Stimulated activated naive CD4-positive, alpha-beta T cell treated with Interleukin-2 at 50 U/mL for 16 hours (primary cell): ENCODE measurements at places on chromosomes 11 and 22.

GRCh38 chr11:11217929-11218628 lies 135.0 kb downstream of the CSNK2A3 start:
- no peak for DNase-seq

- DNase-seq, result no peak
Measured at GRCh38 chr11:105767931-105768330, 158.1 kb downstream of the GRIA4 start.

DNA sequence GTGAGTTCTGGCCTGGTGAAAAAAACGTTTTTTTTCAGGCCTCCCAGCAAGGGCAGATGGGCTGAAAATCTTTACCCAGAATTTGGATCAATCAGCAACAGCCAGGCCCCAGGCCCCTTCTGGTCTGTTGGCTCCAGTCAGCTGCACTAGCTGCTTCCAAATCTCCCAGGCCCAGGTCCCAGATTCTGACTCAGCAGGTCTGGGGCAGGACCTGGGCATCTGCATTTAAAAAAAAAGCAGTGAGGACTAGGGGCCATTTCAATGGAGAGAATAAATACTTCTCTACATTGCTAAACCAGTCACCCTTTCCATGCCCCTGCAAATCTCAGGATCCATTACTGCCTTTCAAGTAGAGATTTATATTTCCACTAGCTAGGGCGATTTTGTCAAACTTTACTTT lies 4.3 kb downstream of the SLC15A3 start:
- no peak for DNase-seq

DNA sequence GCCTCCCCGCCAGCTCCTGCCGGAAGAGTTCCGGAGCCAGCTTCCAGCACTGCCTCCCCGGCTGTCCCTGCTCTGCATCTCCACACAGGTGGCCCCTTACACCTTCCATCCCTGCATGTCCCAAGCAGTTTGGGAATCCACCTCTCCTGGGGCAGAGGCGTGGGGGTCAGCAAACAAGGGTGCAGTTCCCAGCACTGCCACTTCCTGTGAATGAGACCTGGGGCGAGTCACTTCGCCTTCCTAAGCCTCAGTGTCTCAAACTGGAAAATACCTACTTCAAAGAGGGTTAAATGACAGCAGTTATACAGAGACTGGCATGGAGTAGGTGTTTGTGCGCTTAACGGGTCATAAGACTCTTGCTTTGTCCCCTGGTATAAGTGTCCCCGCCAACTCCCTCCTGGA lies 5.2 kb downstream of the CYTH4 start:
- DNase-seq, result no peak

- DNase-seq, result no peak
Measured at GRCh38 chr11:129259931-129260348, 67.8 kb upstream of the ARHGAP32 start.

- DNase-seq, result no peak
Measured at GRCh38 chr11:100356035-100356434, 331.1 kb upstream of the ARHGAP42 start.

DNA sequence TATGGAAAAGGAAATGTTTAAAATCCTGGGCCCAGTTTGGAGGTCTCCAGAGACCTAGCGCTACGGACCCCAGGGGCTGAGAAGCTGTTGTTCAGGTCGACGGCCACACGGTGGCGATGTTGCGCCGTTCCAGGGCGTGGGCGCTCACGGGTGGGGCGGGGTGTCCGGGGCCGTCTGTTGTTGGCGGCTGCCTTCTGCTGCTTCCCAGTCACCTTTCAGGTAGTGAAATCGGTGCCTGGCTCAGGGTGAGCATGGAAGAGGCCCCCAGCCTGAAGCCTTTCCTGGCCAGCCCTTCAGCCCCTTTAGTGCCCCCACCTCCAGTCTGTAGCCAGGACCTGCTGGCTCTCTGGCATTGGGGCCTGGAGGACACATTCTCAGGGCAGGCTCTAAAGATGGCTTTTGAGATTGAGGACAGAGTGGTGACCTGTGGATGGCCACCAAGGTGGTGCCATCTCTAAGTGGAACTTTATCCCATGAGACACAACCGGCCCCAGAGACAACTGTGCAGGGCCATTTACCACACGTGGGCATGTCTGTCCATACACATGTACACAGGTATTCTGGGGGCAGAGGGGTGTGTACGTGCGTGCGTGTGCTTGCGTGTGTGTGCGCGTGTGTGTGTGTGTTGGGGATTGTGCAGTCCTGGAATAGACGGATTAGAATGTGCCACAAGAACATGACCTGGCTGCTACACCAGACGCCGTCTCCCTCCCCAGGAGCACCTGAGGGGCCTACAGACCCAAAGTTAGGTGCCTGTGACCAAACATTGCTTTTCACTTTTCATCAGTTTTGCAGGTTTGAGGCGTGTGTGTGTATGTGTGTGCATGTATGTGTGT lies 53.8 kb downstream of the ST14 start:
- peak; percentile 54 for DNase-seq

DNA sequence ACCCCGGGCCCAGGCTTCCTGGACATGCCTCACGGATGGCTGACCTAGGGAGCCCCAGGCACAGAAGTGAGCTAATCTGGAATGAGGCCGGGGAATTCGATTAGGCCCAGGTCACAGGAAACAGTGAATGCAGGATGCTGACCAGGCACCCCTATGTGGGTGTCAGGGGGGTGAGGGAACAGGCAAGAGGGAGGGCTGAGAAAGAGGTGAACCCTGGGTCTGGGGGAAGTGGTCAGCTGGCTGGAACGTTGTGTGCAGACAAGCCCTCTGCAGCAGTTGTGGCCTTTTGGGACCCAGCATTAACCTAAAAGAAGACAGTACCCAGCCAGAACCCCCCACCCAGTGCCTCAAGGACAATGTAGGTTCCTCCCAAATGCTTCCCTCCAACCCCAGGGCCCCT lies 8.1 kb downstream of the SERHL2 start:
- DNase-seq, result no peak

GRCh38 chr11:34609187-34609751 lies 11.6 kb upstream of the EHF start:
- DNase-seq, result no peak

DNA sequence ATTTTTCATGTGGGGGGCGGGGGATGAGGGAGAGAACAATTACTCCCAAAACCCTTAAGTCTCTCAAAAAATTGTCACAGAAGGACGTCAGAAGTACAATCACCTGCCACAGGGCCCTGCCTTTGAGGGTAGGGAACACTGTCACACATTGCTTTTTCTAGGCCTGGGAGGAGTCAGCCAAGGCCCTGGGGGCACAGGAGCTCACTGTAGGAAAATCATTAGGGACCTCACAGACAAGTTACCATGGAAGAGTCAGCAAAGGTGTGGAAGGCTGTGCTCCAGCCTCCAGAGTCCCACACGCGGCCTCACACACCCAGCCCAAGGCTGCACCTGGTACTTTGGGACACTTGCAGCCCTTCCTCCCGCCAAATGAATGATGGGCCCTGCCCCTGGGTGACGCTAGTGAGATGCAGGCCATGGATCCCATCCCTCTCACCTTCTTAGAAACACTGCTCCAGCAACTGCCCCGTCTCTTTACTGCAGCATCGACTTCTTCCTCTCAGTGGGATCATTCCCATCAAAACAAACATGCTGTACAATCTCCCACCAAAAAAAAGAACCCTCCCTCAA lies 3.3 kb downstream of the PLEKHA7 start:
- DNase-seq, result no peak

DNA sequence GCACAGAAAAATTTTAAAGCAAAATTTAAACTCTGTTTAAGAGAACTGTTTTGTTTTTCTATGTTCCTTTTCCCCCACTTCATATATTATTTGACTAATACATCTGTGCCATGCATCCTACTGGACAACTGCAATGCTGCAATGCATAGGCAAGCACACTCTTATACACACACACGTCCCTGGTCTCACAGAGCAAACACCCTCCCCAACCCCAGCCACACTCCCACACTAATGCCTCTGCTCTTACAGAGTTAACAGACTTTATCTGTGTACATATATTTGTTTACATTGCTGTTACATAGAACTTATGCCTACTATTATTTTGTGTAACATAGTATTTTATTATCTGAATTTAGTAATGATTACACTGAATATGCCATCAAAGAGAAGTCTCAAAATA lies 25.5 kb upstream of the CTSC start:
- no peak for DNase-seq

DNA sequence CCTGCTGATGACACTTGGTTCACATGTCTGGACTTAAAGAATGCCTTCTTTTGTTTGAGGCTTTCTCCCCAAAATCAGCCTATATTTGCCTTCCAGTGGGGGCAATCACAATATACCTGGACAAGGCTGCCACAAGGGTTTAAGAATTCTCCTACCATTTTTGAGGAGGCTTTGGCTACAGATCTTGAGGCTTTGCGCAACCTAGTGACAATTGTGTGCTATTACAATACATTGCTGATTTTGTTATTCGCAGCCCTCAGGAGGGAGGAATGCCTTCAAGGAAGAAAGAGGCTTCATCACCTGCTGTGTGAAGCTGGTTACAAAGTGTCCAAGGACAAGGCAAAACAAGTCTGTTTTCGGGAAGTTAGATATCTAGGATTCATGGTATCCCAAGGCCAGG lies 50.8 kb upstream of the OR4C15 start:
- DNase-seq, result no peak

DNA sequence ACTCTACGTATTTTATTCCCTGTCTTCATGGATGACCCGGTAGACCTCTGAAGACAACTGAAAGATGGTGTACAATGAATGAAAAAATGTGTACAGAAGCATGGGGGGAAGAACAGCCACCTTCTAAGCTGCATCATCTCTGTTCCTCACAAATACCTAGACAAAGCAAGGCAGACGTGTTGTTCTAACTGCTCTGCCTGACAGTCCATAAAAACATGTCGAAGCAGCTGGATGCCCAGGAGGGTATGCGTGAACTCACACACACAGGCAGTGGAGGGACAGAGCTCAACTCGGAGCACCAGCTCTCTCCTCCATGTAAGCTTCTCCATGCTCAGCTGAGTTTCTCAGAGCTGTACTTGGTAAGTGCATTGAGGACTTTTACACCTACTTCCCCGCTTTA lies 327.4 kb downstream of the CTTN start:
- no peak for DNase-seq

GRCh38 chr22:20974336-20974955 lies 7.4 kb downstream of the AIFM3 start:
- no peak for DNase-seq

DNA sequence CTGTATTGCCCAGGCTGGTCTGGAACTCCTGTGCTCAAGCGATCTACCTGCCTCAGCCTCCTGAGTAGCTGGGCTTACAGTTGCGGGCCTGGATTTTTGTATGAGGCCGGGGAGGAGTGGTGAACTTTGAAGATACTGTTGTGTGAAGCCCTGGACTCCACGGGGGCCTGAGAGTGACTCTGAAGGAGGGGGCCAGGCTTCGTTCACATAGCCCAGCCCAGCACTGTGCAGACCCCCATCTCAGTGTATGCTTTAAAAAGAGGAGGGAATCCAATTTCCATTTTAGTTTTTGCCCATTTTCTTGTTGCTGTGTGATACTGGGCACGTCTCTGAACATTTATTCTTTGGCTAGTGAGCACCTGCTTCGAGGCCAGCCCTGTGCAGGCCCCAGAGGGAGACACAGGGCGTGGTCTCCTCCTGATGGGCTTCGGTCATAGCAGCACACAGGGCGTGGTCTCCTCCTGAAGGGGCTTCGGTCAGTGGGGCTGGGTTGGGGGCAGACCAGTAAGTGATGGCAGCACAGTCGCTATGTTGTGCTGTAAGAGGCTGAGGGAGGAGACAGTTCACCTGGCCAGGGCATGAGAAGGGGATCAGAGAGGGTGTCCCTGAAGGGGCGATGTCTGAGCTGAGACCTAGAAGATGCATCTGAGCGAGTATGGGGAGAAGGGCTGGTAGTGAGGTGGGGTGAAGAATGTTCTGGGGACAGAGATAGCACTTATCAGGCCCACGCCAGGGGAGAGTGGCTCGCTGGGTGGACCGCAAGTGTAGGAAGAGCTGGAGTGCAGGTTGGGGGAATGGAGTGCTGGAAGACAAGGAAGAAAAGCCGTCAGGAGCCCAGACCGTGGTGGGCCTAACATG lies 14.0 kb downstream of the SAMM50 start:
- no peak for DNase-seq

DNA sequence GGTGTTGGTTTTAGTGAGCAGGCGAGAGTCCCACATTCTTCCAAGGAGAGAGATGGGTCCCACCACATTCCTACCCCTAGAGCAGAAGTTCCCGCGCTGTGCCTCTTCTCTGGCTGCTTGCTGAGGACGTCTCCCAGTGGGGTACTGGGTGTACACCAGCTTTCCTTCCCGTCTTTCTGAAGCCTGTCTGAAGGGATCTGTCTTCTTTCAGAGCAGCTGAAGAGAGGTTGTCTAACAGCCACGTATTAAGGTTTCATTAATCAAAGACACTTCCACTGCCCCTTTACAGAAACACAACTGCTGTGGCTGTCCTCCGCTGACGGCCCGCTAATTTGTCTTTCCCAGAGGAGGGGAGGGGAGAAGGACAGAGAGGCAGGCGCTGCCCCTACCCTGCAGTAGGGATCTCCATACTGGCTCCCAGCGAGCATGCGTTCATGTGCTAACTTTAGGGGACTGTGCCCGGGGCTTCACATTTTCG lies 56.0 kb downstream of the ZBTB16 start:
- DNase-seq, result no peak

DNA sequence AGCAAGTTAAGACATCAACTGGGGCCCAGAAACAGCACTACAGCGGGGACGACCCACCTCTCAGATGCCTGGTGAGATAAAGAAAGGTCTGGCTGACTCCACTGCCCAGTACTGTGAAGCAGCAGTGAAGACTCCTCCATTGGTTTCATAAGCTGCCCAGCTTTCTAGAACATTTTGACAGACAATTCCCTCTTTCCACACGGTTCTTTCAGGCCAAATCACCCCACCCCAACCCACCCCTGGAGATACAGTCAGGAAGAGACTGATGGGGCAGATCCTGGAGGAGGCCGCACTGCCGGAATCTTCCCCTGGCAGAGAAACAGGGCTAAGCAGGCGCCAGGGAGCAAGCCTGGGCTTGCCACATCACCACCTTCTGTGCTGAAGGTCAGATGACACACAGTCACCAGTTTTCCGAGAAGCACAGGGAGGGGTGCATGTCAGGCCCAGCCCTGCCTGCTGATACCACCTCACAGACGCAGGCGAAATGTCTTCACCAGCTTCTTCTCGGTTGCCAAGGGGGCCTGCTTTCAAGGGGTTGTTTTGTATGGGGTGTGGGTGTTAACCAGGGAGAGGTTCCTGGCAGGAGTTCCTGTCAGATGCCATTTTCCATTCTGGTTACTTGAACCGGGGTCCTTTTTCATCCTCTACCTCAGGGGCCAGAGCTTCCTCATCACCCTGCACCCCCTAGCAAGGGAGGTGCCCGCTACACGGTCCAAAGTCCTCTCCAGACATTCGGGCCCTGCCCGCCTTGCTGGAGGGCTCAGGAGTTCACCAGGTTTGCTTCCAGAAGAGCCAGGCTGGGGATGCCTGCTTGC lies 1.4 kb upstream of the NEAT1 start:
- DNase-seq, result peak; percentile 88

DNA sequence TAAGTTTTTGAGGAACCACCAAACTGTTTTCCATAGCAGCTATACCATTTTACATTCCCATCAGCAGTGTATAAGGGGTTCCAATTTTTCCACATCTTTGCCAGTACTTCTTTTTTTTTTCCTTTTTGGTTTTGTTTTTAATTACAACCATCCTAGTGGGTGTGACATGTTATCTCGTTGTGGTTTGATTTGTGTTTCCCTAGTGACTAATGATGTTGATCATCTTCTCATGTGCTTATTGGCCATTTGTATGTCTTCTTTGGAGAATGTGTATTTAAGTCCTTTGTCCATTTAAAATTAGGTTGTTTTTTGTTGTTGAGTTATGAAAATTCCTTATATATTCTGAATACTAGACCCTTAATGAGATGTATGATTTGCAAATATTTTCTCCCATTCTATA lies 59.3 kb downstream of the STIM1 start:
- no peak for DNase-seq

GRCh38 chr22:50728523-50728931 lies 9.5 kb upstream of the ACR start:
- DNase-seq, result no peak
